ENCODE measurements at places on chromosomes 6 and 20.
A peak's percentile ranks its signal among the peaks of the same experiment; 100 is the strongest.

GRCh38 chr20:49286689-49287551, 9.1 kb upstream of the ZNFX1 start:
- DNase-seq, result no peak

DNA sequence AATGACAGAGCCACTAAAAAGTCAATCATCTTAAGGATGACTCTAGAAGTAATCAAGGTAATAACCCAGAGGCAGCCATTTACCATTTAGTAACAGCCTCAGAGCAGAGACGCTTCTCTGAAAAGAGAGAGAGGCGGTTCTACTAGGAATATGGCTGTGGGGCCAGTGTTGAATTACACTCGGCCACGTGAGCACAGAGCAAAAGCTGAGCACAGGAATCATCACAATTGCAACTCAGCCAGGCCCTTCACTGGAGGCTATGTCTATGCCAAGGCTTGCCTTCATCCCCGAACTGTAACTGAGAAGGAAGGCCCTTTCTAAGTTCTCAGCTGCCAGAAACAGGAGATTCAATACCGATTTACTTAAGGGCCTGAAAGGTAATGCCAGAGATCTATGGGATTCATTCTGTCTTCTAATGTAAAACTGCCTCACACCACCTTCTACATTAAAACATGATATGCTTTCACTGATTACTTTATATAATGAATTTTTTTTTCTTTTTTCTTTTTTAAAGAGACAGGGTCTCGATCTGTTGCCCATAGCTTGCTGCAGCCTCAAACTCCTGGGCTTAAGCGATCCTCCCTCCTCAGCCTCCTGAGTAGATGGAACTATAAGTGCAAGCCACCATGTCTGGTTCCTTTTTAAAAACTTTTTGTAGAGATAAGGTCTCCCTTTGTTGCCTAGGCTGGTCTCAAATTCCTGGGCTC, 67.6 kb downstream of the NUDT3 start:
- DNase-seq, result no peak

DNA sequence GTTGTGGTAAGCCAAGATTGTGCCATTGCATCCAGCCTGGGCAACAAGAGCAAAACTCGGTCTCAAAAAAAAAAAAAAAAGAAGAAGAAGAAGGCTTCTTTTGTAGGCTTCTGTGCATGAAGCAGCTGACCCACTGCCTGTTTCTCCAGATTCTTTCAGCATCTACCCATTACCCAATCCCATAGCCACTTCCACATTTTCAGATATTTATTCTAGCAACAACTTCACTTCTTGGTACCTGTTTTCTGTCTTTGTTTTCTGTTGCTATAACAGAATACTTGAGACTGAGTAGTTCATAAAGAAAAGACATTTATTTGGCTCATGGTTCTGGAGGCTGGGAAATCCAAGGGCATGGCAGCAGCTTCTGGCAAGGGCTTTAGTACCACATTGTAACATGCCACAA, 95.3 kb upstream of the SGK1 start:
- no peak for DNase-seq

GRCh38 chr20:38418509-38419204, 16.5 kb downstream of the SNHG17 start:
- DNase-seq, result no peak

- DNase-seq, result no peak
Measured at GRCh38 chr6:28589957-28590349, 64.3 kb downstream of the GPX5 start.

DNA sequence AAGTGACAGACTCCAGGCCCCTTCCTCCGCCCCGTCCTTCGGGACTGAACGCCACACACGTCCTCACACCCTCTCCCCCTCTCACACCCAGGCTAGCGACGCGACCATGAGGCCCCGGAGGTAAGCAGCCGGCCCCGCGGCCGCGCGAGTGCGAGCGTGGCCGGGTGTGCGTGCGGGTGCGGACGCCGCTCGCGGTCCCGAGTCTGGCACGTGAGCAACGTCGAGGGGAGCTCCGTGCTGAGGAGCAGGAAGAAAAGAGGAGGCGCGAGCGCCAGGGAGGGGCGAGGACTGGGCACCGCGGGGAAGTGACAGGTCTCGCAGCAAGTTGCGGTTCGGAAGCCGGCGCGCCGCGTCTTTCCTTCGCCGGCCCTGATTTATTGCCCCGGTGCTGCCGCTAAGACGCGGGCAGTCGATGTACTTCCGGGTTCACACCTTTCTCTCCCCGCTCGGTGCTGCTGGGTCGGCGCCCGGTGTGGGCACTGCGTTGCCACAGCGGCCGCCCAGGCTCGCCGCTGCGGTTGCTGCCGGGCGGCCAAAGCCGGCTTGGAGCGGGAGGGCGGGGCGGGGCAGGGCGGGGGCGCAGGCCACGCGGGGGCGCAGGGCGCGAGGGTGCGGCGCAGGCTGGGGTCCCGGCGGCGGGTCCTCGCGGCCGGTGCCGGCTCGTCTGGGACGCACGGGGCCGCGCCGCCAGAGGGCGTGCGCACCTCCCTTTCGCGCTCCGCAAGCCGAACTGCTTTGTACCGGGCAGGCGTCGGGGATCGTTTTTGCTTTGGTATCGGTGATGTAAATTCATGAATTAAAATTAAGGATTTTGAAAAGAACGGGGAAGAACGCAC, 15.8 kb upstream of the LIN28B start:
- DNase-seq, result peak; percentile 4

DNA sequence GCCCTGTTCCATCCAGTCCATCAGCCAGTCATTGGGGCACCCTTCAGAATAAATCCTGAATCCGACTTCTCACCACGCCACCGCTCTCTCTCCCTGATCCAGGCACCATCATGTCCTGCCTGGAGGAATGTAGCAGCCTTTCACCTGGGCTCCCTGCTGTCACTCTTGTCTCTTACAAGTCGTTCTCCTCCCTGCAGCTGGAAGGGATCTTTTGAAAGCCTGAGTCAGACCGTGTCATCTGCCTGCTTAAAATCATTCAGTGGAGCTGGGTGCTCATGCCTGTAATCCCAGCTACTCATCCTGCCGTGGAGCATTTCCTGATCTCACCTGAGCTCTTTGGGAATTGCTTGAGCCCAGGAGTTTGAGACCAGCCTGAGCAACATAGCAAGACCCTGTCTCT, 19.2 kb upstream of the KCNG1 start:
- no peak for DNase-seq

DNA sequence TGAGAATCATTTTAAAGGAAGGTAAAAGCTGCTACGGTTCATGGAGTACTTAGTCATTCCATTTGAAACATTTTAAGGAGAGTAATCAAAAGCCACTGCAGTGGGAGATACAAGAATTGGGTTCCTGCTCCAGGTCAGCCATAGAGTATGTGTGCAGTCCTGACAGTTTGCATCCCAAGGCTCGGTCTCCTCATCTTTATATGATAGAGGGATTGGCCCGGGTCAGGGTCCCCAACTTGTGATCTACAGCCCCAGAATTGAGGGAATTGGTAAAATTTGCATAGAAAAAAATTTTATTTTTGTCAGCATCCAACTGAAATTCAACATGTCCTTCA, 147.4 kb upstream of the PRND start:
- DNase-seq, result no peak

DNA sequence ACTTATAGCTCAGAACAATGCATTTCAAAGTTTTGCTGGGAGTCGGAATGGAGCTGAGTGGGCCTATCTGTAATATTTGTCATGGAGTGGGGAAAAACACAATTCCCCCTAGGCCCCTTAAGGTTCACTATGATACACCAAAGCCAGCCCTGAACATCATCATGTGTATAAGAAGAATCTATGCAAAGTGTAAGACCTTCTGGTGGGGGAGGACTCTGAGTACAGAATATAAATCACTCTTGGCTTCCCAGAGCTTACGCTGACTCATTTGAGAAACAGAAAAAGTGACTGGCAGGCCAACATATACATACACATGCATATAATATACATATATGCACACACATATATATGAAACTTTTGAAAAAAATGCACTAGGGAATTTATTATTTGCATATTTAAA, 54.1 kb upstream of the UBR2 start:
- DNase-seq, result no peak

GRCh38 chr6:140101818-140102217, 727.4 kb upstream of the CITED2 start:
- DNase-seq, result no peak

GRCh38 chr6:31180500-31180899, 10.0 kb upstream of the POU5F1 start:
- peak; percentile 26 for DNase-seq

- no peak for DNase-seq
Measured at GRCh38 chr6:146974351-146974750, 229.9 kb upstream of the STXBP5 start.

GRCh38 chr6:84788689-84789088, 24.3 kb upstream of the TBX18 start:
- DNase-seq, result no peak

GRCh38 chr6:1385129-1386037, 4.0 kb upstream of the FOXF2 start:
- DNase-seq, result no peak

- no peak for DNase-seq
Measured at GRCh38 chr6:44316481-44316880, 3.3 kb upstream of the AARS2 start.

- no peak for DNase-seq
Measured at GRCh38 chr20:4195499-4195898, 180.1 kb upstream of the RNF24 start.

GRCh38 chr6:8105791-8106190, 3.4 kb upstream of the EEF1E1 start:
- DNase-seq, result no peak

DNA sequence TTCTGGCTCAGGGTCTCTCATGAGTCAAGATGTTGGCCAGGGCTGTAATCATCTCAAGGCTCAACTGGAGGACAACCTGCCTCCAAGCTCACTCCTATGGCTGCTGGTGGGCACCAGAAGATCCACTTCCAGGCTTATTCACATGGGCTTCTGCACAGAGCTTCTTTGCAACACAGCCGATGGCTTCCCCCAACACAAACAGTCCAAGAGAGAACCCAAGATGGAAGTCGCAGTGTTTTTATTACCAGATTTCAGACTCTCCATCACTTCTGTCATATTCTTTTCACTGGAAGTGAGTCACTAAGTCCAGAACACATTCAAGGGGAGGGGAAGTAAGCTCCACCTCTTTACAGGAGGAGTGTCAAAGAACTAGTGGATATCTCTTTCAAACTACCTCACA, 75.5 kb downstream of the CD164 start:
- DNase-seq, result no peak

GRCh38 chr20:6786548-6786947, 19.1 kb downstream of the BMP2 start:
- no peak for DNase-seq

GRCh38 chr6:74936886-74937285, 269.0 kb downstream of the COL12A1 start:
- DNase-seq, result no peak

- peak; percentile 3 for DNase-seq
Measured at GRCh38 chr6:3259491-3259958, 778 bp downstream of the PSMG4 start.

- no peak for DNase-seq
Measured at GRCh38 chr6:170144571-170145271, 146.2 kb downstream of the DLL1 start.

DNA sequence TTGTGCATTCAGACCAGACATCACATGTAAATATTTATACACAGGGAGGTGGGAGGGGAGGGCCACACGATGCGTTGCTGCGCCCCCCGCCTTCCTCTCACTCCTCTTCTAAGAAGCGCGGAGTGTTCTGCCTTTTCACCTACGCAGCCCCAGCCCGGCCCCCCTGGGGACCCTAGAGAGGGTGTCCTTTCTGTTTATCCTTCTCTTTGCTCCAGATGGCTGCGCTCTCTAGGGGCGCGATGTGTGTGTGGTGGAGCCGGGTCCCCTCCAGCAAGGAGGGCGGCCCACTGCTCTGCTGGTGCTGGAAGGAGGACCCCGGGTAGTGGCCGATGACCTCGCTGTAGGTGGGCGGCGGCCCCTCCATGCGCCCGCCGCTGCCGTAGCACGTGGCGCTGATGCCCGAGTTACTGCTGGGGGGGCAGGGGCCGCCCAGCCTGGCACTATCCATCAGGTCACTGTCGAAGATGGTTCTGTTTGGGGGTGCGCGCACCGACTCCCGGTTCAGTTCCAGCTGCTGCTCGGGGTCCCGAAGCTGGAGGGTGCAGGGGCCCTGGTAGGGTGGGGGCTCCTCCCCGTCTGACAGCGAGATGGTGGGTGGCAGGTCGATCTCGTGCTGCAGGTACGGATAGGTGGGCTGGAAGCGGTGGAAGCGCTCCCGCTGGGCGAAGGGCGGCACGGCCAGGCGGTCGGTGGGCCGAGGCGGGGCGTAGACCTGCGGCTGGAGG, 31.8 kb upstream of the ZBP1 start:
- no peak for DNase-seq

DNA sequence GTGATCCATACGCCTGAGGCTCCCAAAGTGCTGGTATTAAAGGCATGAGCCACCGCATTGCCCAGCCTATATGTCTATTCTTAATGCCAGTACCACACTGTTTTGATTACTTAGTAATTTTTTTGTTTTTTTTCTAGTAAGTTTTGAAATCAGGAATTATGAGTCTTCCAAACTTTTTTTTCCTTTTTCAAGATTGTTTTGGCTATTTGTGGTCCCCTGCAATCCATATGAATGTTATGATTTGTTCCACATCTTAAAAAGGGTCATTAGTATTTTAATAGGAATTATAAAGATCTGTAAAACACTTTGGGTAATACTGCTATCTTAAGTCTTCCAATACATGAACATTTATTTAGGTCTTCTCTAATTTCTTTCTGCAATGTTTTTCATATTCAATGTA, 6.8 kb upstream of the POPDC3 start:
- no peak for DNase-seq

- no peak for DNase-seq
Measured at GRCh38 chr20:50617022-50617421, 74.3 kb downstream of the RIPOR3 start.

GRCh38 chr6:72861935-72862432, 240.1 kb downstream of the KCNQ5 start:
- DNase-seq, result no peak

DNA sequence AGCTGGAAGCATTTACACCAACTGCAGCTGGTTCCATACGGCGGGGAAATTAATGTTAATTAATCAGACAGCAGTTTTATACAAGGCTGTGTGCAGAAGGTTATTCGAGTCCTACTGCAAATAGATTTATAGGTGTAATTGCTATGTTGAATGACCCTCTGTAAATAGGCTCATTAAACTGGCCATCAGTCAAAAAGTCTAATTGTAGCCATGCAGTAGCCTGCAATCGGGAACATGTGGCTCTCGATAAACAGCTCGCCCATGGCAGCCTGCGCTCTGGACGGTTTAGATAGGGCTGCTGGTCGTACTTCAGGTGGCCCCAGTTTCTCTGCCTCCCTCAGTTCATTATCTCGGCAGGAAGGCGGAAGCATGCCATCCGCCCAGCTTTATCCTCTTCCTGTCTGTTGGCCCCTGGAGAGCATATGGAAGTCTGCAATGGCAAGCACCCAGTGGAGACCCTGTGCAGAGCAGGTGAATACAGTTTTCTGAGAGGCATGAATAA, 143.2 kb downstream of the MBOAT1 start:
- DNase-seq, result no peak

GRCh38 chr6:163863565-163863964, 449.0 kb downstream of the QKI start:
- no peak for DNase-seq

- no peak for DNase-seq
Measured at GRCh38 chr6:153849072-153849779, 189.8 kb upstream of the OPRM1 start.

- no peak for DNase-seq
Measured at GRCh38 chr6:137475103-137475502, 19.1 kb downstream of the OLIG3 start.

- DNase-seq, result peak; percentile 48
Measured at GRCh38 chr6:44078827-44079671, 48.2 kb downstream of the MRPL14 start.

GRCh38 chr6:36340618-36341454, 4.1 kb upstream of the BNIP5 start:
- peak; percentile 52 for DNase-seq

Measured in stimulated activated CD8-positive, alpha-beta memory T cell treated with anti-CD3 and anti-CD28 coated beads, Interleukin-4, amount 100 ng/mL, for 24 hours (primary cell).